ENCODE measurements at places on chromosomes 6 and 20.

- no peak for DNase-seq
These were observed 32.1 kb downstream of the COL20A1 start for GRCh38 chr20:63325021-63325471.

GRCh38 chr20:63165356-63166192, 50.4 kb downstream of the YTHDF1 start:
- DNase-seq: no peak

GRCh38 chr6:106858653-106859092, 115.9 kb downstream of the CD24 start:
- no peak for DNase-seq

GRCh38 chr6:5998711-5999687, 7.7 kb downstream of the NRN1 start:
- DNase-seq: no peak

GRCh38 chr6:83429857-83430610, 817 bp downstream of the ME1 start:
- no peak for DNase-seq

DNA sequence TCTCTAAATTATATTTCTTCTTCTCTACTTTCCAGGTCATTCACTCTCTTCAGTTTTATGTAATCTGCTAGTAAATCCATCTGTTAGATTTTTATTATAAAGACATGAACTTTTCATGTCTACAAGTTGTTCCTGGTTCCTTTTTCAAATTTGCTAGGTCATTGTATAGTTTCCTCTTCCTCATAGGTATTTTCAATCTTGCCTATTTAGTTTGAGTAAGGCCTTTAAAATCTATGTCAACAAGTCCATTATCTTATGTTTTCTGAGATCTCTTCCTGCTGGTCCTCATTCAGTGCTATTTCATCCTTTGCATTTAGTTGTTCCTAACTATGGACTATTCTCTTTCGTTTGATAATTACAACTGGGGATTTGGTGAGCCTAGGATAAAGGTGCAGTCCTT, 11.0 kb downstream of the RRBP1 start:
- DNase-seq: no peak

- no peak for DNase-seq
These were observed 47.4 kb downstream of the SLC17A5 start for GRCh38 chr6:73606428-73606827.

DNA sequence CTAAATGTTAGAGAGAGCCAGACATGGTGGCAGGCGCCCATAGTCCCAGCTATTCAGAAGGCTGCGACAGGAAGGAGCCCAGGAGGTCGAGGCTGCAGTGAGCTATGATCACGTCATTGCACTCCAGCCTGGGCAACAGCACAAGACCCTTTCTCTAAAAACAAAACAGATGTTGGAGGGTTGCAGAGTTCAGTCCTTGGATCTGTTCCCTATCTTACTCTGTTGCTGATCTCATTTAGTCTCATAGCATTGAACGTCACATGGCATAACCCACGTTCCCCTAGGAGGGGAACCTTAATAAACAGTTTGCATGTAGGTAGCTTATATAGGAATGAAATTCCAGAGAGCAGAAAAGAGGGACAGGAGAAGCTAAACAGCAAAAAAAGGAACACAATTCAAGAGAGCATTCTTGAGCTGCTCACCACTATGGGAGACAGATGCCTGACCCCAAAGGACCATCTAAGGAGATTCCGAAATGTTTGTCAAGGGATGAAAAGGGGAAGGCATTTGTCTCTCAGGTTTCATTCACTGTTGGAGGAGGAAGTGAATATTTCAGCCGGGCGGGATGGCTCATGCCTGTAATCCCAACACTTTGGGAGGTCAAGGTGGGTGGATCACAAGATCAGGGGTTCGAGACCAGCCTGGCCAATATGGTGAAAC, 54.6 kb upstream of the PIM1 start:
- DNase-seq: no peak

DNA sequence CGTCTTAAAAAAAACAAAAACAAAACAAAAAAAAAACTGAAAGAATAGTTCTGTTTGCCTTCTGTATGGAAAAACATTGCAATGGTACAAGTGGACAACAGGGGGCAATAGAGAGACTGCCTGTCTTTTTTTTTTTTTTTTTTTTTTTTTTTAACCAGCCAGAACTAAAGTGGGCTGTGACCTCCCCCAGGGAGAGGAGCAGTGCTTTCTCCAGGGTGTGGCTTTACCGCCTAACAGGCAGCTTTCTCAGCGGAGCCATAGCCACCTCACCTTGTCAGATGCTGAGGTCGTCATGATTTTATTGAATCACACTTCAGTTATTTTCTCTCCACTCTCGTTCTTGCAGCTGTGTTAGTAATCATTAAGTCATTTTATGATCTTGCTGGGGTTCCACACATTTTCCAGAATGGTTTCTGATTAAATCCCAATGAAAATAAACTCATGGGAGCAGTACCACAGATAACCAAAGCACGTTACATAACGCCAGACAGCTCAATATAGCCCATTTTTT, 78.4 kb downstream of the GMPR start:
- DNase-seq: peak; percentile 75

GRCh38 chr6:138275976-138276375, 57.7 kb upstream of the PBOV1 start:
- no peak for DNase-seq

DNA sequence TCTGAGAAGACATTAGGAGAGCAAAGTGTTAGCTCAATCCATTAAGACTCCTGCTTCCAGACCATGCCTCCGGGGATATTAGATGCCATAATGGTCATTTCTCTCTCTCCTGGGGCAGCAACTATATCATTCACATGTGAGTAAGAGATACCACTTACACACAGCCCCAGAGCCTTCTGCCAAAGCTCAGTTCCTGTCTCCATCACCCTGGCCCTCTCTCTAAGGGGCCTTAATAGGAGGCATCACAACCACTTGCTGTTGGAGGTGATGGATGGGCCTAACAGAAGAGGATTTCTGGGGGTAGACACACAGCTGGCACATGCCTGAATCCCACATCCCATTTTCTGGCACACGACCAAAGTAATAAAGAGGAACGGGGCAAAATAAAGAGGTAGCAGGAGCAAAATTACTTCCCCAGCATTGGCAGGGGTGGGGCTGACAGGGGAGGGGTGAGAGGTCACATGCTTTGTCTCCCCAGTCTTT, 34.0 kb upstream of the VSTM2L start:
- no peak for DNase-seq

- no peak for DNase-seq
These were observed 44.9 kb downstream of the TPD52L1 start for GRCh38 chr6:125198398-125198937.

GRCh38 chr6:47034926-47035325, 7.2 kb downstream of the ADGRF1 start:
- no peak for DNase-seq

DNA sequence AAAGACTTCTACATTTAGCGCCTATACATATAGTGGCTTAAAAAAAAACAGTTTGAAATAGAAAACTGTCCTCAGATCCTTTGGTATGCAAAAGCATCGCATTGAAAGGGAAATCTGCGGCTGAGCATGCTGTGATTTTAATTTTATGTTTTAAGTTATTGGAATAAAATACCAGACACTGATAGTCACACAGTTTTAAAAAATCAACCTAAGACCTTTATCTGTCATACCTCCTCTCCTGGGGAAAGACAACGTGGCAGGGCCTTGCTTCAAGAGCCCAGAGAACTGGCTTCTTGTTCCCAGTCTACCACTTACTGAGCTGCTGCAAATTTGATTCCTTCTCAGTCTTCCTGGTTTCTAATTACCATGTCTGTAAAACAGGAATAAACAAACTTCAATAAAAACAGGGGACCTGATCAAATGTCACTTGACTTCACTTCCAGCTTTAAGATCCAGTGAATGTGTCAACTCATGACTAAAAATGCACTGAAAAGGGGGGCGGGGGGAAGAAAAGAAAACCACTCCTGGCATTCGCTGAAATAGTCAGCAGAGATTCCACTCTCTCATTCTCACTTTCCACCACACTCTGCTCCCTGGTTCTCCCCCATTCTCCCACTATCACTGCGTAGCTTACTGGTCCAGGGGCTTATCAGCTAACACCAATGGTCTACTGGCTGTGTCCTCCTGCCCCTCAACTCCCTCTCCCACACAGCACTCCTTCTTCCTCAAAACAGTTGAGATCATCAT, 494.7 kb upstream of the MARCKS start:
- no peak for DNase-seq

GRCh38 chr6:68777956-68778355, 142.9 kb downstream of the ADGRB3 start:
- no peak for DNase-seq

DNA sequence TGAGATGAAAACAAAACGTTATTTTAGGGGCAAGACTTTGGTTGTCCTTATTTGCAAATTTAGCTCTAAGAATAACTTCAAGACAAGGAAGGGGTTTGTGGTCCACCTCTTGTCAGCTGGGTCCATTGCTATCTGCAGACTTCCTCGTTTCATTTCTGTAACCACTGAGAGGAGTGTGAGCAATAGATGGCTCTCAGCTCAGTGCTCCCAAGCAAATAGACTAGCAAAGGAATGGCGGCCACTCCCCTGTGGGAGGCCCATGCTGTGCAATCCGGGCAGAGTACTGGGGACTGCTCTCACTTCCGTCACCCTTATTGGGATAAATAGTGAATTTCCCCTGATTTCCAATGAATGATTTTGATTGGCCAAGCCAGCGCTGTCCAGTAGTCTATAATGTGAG, 176.6 kb downstream of the ZDHHC14 start:
- DNase-seq: peak; percentile 50

DNA sequence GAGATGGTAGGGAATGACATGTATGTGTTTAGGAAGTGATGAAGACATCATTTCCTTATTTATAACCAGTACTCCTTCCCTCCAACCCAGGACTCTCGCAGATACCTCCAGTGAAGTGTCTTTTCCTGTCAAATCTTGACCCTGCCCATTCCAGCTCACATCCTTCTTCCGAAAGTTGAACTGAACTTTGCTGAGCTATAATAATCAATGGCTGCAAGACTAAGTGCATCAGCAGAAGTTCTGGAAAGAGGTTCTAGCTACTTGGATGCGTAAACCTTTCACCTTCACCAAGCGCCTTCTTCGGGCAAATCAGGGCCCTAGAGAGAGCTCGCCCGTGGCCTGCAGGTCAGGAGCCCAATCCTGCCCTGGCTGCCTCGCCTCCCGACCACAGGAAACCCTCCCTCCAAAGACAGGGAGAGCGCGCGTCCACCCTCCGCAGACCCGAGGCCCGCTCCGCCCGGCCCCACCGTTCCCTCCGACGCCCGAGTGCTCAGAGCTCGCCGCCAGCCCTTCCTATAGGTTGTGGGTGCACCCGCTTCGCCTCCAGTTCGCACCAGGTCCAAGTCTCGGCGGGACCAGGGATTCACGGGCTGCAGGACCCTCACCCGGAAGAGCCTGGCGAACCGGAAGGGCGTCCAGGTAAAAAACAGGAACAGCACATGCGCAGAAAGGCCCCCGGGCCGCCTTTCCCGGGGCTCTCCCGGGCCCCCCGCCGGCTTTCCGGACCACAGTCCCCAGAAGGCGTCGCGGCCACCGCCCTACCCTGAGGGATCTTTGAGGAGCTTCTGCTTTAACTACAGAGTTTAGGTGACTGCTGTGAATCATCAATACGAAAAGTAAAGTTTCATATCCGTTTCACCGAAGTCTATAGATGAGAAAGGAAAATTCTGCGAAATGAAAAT, at the start of gene ZNF334:
Gene ZNF334, minus strand, starts transcription at position 617 of the 902 bp plus-strand sequence. CDS start 1,457 bp downstream, outside the sequence.
- no peak for DNase-seq

DNA sequence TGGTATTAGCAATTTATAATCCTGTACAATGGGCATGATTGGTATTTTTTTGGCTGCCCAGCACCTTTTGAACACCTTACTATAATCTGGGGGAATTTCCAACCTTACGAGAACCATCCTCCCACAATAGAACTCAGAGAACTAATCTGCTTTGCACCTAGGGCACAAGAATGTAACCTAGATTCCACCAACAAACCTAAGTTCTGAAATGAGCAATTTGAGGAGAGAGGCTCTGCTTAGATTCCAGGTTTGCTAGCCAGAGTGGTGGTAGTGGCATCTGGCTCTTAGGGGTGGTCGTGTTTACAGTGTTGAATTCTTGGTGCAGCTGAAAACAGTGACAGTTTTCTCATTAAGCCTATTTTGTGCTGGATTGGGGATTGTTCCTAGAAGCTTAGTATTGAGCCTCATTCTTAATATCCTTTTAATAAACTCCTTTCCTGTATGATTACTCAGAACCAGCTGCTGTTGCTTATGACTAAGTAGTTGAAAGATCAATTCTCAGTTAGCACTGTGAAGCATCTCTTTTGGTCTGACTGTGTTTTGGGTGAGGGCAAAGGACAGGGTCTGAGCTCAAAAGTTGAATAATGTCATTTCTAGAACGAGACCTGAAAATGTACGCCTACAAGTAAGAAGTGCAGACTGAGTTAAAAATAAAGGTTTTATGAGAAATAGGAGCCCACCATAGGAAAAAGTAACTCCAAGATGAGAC, 385.6 kb downstream of the CDKAL1 start:
- no peak for DNase-seq

DNA sequence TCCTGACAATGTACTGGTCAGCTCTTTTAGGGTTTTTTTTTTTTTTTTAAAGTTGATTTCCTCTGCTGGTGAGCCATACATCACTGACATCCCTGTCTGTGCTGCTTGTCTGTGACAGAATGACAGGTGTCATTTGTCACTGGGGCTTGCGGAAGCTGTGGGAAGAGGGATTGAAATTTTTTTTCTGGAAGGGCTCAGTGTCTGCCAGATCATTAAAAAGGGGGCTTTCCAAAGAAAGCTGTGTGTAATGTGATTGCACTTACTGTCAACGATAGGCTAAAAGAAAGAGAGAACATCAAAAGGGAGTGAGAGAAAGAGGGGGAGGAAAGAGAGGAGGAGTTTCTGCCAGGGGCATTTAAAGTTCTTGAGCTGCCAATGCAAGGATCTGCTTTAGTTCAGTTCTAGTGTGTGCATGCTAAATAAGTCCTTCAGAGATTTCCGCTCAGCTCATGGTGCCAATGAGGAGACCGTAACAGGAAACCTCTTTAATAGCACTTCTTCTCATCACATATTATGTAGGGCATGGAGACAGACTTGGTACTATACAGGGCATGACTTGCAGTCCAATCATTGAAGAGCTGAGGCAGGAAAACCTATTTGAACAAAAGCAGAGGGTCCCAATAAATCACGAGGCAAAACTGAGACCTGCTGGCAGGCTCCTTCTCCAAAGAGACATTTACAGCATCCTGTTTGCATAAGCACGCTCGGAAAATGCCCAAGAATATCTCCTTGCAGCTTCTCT, 177.2 kb downstream of the TSHZ2 start:
- DNase-seq: no peak

GRCh38 chr20:53819973-53820451, 226.4 kb upstream of the ZNF217 start:
- no peak for DNase-seq

DNA sequence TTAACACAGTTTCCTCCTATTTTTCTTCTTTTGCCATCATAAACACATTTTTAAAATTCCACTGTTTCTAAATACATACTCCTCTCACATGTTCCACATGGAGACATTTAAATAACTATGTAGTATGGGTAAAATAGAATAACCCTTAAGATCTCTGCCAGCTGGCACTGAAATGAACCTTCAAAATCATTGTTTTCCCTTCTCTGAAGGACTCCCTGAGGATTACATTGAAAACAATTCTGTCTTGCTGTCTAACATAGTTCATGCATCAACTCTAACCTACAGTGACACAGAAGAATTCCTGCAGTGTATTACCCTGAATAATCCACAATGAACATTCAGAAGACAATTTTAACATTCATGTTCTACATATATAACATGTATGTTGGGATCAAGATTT, 1361.8 kb upstream of the CITED2 start:
- no peak for DNase-seq

Data from germinal center (tissue), 1 donor.